ENCODE measurements at places on chromosomes 2 and 18.
A peak's percentile ranks its signal among the peaks of the same experiment; 100 is the strongest.

- DNase-seq, result peak; percentile 35
Observed at GRCh38 chr2:169080250-169081069, 11.1 kb downstream of the DHRS9 start.

DNA sequence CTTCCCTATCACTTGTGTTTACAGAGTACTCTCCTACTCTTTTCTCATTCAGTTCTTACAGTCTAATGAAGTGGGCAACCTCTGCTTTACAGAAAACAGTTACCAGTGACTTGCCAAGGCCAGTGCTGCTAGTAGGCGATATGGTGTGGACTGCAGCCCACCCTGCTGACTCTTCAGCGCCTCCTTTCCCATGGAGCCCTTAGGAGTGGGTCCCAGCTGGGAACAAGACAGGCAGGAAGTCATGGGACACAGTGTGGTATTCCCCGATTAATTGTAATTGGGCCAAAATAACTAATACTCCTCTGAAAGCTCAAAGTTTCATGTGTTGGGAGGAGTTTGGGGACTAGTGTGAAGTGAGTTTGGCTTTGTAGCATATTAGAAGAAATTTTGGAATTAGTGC is 120.1 kb upstream of the EML6 start:
- no peak for DNase-seq

DNA sequence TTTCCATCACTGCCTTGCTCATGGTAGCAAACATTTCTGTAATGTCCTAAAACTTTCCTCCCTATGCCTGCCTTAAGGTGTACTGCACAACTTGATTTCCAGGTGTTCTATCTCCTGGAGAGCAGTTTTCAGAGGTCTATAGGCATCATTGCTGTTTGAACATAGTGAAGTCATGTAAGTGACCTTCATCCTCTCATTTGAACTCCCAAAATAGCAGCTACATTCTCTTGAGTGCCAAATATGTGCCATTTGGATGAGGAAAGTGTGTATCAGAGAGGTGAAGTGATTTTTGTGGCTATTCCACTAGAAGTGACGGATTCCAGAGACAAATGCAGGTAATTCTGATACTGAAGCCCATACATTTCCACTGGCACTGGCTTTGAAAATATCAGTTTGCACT is 3.4 kb downstream of the PPP1R1C start:
- DNase-seq, result no peak

DNA sequence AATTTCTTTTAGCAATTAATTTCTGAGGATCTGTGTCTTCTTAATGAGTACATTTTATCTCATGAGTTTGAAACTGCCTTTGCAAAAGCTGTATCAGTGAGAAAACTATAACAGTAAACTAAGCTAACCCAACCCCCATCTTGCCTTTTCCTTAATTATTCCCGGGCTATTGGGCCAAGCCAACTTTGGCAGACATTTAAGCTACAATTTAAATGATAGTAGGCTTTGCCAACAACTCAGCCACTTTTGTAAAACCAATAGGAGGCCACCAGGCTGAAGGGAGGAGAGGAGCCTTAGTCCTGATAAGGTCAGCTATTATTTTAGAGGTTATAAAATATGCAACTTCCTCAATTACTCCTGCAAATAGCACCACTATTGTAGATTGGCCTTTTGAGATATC is 218.0 kb upstream of the KCNJ3 start:
- DNase-seq, result no peak

DNA sequence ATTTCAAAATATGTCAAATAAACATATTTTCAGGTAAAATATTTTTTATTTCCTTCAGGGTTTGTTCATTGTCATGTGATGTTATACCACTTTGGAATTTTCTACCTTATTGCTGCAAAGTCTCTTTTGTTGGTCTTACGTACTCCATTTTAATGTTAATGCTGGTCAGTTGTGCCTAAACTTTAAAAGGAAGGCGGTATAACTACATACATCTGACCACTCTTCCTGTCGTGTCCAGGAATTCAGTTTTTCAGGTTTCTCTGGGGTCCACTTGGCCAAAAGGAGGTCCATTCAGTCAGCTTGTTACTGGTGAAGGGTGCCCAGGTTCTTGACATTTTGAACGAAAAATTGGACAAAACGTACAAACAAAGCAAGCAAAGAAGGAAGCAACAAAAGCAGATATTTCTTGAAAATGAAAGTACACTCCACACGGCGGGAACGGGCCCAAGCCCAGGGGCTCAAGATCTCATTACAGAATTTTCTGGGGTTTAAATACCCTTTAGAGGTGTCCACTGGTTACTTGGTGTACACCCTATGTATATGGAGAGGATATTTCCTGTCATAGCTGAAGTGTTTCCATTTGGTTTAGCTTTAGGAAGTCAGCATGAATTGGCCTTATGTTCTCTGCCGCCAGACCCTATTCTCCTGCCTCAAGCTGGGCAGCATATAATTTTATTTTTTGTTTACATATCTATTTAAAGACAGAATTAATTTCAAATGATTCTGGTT is 471.7 kb upstream of the CDH7 start:
- no peak for DNase-seq

DNA sequence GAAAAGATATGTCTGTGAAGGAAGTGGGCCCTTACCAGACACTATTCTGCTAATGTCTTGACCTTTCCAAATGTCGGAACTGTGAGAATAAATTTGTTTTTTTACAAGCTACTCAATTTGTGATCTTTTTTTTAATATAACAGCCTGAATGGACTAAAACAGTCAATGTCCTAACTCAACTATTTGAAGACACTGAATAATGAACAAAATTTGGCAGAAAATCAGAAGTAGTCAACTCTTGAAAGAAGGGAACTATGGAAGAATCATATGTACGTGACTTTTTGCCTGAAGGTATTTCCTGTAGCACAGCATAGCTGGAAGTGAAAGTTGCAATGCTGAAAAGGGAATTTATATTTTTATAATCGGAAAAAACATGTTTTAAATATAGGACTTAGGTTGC is 351.8 kb upstream of the TFPI start:
- no peak for DNase-seq

- no peak for DNase-seq
Observed at GRCh38 chr2:42839809-42840501, 47.6 kb upstream of the HAAO start.

DNA sequence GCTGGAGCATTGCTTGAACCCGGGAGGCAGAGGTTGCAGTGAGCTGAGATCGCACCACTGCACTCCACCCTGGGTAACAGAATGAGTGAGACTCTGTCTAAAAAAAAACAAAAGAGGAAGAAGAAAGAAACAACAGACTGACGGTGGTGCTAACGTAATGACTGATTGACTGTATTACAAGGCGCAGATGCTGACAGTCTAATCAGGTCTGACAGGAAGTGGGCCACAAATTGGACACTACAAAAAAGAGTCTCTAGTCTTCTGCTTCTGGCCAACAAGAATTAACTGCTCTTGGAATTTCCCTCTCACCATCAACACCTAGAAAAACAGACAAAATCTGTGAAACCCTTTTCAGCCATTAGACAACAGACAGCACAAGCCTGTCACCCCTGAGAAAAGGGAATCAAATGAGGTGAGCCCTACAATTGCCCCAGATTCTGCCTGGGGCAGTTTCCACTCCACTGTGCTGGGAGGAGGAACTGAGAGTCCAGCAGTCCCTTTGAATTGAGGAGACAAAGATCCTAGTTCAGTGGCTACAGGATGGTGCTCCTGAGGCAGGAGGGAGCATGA is 43.3 kb downstream of the SNED1 start:
- peak; percentile 46 for DNase-seq

DNA sequence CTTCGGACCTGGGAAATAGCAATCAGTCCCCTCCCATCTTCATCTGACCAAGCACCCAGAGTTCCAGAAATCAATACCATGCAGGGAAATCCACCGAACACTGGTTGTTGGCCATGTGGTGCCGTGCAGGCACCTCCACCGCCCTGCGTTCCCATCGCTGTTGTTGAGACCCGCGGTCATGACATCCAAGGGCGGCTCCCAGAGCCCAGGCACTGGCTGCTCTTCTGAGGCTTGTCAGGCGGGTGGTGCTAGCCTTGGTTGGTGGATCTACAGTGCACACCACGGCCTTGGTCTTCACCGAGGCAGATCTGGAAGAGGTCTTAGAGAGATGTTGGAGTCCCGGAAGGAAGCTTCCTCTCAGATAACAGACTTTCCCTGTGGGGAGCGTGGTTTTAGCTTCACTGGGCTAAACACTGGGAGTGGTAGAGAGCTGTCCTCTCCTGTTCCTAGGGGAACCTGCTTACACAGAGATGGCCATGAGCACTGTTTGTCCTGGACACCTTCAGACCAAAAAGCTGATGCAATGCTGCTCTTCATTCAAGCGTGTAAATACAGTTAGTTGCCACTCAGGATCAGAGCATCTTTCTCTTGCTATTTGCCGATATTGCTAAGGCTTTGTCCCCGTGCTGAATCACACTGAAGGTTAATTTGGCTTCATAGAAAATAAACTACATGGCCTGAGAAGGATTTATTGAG is 58.3 kb downstream of the SMIM21 start:
- no peak for DNase-seq

DNA sequence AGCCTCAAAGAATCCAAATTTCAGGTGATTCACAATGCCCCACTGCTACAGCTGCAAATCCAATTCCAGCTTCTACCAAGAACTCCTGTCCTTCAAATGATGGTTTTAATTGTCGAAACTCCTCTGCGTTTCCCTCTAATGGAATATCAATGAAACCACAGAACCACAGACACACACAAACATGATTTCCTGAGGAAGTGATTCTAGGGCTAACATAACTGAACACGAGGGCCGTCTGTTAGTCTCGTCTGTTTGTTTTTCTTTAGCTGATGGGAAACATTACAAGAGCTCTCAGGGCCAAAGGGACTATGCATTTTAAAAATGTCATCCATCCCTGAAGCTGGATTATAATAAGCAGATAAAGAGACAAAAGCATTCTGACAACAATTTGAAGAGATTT is 59.4 kb downstream of the RNF152 start:
- no peak for DNase-seq

- DNase-seq, result no peak
Observed at GRCh38 chr2:86142436-86143257, 36.6 kb downstream of the PTCD3 start.

DNA sequence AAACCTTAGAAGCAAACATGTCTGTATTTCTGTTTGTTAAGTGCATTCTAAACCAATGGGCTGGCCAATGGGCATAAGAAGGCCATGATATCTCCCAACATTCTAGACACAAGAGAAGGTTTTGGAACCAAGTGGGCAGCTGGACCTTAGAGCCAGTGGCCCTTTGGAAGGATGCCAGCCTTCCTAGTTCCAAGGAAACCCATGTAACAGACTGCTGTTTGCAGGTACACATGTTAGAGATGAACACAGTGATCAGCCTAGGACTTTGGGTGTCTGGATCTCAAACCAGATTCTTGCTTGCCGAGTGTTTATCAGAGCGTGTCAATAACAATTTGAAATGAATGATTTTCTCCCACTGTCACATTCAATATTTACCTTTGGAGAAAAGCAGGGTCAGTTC is 97.5 kb upstream of the COPS8 start:
- DNase-seq, result no peak

DNA sequence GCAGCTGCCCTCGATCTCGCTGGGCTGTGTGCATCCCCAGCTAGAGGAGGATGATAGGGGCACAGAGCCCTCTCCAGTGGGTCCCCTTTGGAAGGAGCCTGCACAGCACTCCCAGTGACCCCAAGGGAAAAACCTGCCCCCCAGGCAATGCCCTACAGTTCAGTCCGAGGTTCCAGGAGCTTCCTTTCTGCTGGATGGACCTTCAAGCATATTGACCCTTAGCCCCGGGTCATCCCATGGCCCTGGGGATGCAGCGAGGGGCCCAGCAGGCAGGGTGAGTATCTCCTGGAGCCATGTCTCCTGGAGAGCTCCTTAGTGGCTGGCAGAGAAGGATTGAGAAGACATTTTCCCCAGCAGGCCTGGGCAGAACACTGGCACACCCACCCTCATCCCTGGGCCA is 45.4 kb upstream of the CTDP1 start:
- DNase-seq, result no peak

DNA sequence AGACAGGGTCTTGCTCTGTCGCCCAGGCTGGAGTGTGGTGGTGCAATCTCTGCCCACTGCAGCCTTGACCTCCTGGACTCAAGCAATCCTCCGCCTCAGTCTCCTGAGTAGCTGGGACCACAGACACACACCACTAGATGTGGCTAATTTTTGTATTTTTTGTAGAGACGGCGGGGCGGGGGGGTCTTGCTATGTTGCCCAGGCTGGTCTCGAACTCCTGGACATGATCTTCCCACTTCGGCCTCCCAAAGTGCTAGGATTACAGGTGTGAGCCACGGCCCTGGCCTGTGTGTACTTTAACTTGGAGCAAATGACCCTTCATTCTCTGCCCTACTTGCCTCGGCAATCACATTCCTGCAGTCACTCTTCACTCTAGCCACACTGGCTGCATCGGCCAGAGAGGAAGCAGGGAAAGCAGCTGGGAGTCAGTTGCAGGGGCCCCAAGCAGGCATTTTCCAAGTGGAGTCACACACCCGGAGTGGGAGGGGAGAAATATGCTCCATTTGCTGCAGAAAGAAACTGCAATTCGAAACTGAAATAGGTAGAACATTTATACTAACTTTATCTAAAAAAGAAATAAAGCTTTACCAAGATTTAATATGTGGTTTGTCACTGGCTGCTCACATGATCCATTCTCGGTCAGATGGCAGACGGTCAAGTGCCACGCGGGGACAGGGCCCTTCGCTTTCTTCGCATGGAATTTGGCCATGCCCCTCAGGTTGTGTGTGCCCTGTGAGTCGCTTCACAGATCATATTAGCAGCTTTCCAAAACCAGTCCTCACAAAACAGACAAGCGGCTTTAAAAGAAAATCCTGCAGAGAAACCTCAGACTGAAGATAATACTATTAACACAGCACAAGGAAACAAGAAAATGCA is 37.1 kb downstream of the FAM161A start:
- DNase-seq, result no peak

DNA sequence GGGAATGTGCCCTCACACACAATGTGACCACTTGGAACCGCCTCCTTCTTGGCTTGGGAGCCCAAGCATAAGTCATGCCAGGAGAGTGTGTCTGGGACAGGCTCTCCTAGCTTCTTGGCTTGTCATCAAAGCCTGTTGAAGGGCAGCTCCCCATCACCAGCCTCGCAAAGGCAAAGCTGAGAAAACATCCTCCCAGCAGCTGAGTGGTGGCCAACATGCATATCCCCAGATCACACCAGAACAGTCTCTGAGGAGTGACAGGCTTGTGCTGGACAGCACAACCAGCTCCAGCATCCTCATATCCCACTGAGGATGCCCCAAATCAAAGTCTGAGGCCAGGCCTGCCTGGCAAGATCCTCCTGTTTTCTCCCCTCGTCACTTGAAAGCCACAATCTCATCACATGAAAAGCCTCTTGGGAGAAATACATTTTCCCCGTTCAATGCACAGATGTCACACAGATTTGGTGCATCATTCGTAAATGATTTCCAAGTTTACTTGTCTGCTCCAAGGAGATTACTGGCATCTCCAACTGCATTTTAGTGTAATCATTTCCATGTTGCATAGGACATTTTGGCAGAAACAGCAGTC is 269.3 kb downstream of the TTC32 start:
- DNase-seq, result no peak
